Hindlimb muscle (tissue), 1 donor: ENCODE measurements at places on chromosomes 7 and 10. TPM values are rescaled to one million over a fixed set of nuclear protein-coding genes. Genes with fewer than 3 reads are reported as not detected.

The CALML3 gene
- 0.45 TPM for polyA plus RNA-seq

The TRIL gene
- 21.7 TPM for polyA plus RNA-seq

The GPRIN2 gene
- polyA plus RNA-seq = not detected

The TAS2R3 gene
- polyA plus RNA-seq = 0.66 TPM

The DNAJB12 gene
- 24.3 TPM for polyA plus RNA-seq

The VAX1 gene
- polyA plus RNA-seq = not detected

The AKR1C2 gene
- polyA plus RNA-seq = 5.7 TPM

The BICC1 gene
- polyA plus RNA-seq = 14.9 TPM

The HSPA12A gene
- polyA plus RNA-seq = 8.0 TPM

DNA sequence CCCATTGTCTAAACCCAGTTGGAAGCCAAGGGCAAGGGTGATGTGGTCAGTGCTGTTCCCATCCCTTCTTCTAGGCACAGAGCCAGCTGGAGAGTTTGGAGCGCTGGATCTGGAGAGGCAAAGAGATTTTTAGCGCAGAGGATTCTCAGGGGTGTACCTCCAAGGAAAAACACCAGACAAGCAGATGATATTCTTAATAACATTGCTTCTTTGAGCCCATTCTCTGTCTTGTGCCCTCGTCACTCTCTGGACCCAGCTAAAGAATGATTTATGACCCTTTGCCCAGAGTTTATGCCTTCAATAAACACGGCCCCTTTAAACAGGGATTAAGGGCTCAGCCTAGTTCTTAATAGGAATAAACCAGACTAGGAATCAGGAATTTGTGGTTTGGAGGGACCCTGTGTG, 4.7 kb upstream of the HIP1 start:
- no peak for DNase-seq

- DNase-seq = peak; percentile 36
These were observed 54.3 kb downstream of the LRRC18 start for GRCh38 chr10:48885376-48885775.

DNA sequence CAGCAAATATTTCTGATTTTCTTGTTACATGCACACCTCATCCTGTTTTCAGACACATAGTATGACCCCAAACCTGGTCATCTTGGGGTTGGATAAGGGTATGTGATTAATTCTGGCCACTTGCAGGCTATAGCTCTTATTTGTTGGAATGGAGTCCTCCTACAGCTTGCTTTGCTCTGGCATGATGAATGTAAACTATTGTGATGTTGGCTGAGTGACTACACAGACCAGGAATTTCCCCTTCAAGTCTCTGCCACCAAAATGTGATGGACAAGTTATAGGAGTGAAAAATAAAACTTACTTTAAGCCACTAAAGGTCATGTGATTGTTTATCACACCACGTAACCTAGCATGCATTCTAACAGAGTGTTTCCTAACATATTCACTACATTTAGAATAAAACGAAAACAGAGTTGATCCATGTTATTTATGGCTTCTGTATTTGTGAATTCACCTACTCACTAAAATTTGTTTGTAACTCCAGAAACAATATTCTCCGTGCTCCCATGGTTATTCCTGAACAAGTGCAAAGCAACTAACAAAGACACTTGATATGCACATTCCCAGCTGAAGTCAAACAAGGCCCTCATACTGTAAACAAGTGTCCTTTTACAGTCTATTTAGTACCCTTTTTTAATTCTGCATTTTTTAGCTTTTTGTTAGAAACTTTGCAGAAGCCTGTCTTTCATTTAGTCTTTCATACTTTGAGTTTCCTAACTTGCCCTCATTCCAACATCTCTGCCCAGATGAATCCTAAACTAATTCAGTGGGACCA, 599.2 kb upstream of the PCDH15 start:
- no peak for DNase-seq

DNA sequence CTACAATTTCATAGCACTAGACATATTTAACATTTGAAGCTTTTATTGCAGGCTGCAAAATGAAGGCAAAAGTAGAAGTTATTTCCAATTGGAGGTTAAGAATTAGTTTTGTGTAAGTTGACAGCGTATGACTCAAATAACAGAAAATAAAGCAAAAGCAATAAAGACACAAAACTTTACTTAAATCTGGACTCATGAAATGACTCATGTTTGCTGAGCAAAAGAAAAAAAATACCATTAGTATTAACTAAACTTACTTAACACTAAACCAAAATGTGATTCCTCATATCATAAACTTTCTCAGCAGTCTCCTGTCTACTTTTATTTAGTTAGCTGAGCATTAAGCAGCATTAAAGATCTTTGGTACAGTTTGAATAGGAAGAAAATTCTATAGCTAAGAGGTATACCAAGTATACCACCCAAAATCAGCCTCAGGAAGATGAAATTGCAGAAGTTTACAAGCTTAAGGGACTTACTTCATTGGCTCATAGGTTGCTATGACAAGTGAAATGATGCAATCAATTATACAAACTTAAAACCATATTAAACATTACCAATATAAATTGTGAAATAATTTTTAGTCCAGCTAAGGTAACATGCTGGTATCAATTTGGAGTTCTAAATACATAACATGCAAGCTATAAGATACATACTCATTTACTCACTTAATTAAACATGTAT, 1131.4 kb downstream of the XPNPEP1 start:
- no peak for DNase-seq

DNA sequence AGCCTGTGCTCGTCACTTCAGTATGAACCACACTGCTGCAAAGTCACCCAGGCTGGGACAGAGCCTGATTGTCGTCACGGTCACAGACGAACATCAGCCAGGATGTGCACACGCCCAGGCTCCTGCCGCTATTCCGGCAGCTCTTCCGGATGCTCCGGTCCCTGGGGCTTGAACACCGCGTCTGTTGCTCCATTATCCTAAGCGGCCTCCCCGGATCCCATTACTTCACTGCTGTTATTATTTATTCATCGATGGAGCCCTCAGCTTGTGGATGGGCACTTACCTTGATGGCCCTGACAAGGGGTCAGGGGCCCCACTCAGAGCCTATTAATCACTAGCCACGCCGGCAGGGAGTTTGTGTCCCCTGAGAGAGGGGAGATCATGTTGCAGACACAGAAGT, 120.8 kb upstream of the PCBD1 start:
- no peak for DNase-seq

GRCh38 chr7:105268511-105269392, 120.0 kb downstream of the SRPK2 start:
- DNase-seq = peak; percentile 65

DNA sequence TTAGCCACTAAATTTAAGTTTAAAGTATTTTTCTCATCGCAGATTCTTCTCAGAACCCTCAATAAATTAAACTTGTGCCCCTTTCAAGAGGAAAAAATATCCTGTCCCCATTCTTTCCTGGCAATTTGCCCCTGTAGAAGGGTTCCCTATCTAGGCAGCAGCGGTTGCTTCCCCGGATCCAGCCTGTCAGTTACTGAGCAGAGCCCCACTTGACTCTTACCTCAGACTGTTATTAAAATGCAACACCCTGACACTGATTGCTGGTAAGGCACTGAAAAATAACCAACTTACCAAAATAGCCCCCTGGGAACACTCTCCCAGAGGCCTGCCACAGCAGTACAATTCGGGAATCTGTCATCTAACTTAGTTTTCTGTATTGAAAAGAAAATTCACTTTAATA, 13.9 kb downstream of the LMTK2 start:
- no peak for DNase-seq

- no peak for DNase-seq
These were observed 1.1 kb downstream of the GPRIN2 start for GRCh38 chr10:46555366-46555712.

DNA sequence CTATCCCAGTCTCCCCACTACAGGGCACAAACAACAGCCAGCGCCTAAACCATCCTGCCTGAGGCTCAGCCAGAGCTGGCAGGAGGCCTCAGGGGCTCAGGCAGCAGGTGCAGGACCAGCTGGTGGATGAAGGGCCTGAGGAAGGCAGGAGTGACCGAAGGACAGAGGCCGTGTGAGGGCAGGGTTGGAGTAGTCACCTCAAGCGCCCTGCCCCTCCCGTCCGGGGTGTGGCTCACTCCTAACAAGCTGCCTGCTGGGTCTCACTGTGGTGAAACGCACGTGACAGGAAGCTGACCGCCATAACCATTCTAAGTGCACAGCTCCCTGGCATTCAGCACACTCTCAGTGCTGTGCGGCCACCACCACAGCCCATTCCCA, 281.1 kb downstream of the ELFN1 start:
- no peak for DNase-seq

GRCh38 chr7:92681633-92682032, 91.4 kb upstream of the FAM133B start:
- DNase-seq = no peak

- DNase-seq = no peak
These were observed 116.2 kb downstream of the LSMEM1 start for GRCh38 chr7:112596981-112597380.

- DNase-seq = no peak
These were observed 361.7 kb upstream of the ETV1 start for GRCh38 chr7:14351167-14351566.

GRCh38 chr7:149500201-149500600, 2.6 kb upstream of the ZNF746 start:
- DNase-seq = no peak

- no peak for DNase-seq
These were observed 59.2 kb upstream of the ZMIZ2 start for GRCh38 chr7:44689427-44689826.
